ENCODE measurements at places on chromosomes 11 and 22.

DNA sequence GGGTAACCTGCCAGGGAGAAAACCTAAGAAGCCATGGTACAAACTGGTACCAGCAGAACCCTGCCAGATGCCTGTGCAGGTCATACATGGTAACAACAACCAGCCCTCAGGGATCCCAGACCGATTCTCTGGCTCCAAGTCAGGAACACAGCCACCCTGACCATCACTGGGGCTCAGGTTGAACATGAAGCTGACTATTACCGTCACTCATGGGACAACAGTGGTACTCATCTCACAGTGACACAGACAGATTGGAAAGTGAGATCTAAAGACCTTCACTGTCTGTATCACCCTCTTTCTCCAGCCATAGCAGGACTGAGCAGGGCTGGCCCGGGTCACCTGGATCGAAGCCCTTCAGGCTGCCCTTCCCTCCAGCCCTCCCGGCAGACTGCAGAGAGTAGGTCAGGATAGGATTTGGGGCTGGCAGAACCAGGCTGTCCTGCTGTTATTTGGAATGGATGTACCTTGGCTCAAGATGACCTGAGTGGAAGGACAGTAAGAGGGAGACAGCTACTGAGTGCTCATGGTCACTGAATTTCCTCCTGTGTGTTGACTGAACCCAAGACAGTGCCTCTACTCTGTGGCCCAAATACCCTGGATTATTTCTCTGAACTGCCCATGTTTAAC, 94.7 kb downstream of the GGTLC2 start:
- DNase-seq: no peak

DNA sequence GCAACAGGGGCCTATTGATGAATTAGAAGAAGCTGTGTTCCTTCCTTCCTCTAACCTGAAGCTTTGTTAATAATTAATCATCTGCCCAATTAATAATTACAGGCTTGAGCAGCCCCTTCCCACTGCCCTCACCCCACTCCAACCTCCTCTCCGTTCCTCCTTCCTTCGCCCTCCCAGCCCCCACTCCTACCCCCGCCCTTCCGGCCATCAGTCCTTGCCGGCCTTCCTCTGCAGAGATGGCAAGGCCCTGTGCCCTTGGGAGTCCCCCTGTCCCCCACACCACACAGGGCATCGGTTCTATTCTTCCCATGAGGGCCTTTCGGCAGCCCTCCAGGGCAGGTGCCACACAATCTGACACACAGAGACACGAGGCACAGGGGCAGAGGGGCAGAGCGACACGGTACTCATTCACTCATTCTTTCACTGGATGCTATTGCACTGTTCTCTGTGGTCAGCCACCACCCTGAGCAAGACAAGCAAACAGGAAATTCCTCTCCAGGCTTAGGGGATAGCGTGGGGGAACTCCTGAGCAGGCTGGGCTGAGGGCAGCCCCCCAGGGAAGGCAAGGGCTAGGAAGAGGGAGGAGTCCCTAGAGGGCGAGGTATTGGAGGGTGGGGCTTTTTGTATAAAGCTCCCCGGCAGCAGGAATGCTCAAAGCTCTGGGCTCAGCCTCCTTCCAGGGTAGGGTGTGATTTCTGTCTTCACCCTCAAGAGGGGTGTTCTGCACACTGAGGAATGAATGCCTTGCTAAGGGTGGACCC, 14.7 kb downstream of the MGAT3 start:
- peak; percentile 85 for DNase-seq

GRCh38 chr11:117459979-117460300, 132.3 kb downstream of the CEP164 start:
- no peak for DNase-seq

- peak; percentile 69 for DNase-seq
Measured at GRCh38 chr11:33045551-33046255, 6.3 kb downstream of the TCP11L1 start.

DNA sequence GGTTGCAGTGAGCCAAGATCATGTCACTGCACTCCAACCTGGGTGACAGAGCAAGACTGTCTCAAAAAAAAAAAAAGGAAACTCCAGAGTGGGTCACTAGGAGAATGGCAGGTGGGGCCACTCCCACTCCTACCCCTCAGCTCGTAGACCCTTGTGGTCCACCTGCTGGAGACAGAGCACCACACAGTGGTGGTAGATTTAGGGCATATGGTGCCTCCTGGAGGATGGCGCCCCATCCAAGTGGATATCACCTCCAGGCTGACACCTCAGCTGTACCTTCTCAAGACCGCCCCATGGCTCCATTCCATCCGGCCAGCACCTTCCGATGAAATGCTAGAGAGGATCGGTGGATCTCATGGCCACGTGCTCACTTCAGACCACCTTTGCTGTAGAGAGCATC, 6.2 kb downstream of the CYTH4 start:
- DNase-seq: no peak

DNA sequence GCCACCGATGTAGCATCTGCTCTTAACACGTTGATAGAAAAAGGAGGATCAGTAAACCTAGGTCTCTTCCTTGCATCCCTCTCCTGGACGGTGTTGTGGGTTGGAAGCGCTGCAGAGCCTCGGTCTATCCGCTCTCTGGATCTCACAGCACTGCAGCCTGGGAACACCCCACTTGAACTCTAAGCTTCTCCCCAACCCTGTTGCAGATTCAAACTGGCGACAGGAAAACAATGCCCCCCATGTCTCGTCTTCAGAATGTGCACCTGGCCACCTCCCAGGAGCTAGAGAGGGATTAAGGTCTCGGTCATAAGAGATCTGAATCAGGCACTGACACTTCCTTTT, 454 bp downstream of the TMEM218 start:
- peak; percentile 7 for DNase-seq

DNA sequence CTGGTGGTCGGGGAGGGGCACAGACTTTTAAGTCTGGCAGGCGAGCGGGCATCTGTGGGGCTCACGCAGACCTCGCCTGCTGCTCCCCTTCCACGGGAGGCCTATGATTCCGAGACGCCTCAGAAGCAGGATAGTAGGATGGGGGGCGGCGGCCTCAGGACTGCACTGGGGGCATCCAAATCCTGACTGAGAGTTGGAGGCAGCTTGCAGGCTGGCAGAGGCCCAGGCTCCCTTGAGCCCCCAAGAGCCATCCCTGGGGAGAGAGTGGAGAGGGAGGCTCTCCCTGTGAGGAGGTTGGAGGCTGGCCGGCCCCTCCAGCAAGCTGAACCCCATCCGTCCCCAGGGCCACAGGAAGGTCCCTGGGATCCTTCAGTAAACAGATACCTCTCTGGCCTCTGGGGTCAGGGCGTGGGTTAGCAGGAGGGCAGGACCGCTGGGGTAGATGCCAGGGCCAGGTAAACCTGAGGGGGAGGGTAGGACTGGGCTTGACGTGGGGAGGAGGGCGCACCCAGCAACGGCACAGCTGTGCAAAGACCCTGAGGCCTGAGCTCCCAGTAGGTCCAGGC, 33.3 kb downstream of the SBF1 start:
- no peak for DNase-seq

GRCh38 chr11:119729951-119730613, 1.1 kb upstream of the NECTIN1 start:
- peak; percentile 29 for DNase-seq

DNA sequence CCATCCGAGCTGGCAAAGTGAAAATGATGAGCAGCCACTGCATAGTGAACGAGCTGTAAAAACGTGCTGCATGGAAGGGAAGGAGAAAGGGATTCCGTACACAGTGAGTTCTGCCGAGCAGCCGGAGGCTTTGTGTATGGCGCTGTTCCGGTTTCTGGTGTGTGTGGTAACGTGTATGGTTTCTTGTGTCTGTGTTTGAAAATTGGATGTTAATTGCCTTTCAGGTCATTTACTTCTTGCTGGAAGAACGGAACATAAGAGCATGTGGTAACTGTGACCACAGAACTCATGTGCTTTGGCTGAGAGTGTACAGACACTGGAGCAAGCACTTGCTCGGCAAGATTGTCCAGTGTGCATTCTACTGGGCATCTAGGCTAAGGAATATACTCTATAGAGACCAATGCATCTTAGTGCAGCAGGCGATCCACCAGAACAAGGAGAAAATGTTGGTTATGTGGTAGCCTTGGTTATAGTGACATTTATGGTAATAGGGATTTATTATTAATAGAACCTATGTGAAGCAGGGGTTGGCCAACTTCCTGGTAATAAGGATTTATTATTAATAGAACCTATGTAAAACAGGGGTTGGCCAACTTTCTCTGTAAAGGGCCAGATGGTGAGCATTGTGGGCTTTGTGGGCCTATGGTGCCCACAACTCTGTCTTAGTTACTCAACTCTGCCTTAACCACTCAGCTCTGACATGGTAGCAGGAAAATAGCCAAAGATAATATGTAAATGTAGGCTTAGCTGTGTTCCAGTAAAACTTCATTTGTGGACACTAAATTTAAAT, 49.2 kb downstream of the GRAMD1B start:
- no peak for DNase-seq

DNA sequence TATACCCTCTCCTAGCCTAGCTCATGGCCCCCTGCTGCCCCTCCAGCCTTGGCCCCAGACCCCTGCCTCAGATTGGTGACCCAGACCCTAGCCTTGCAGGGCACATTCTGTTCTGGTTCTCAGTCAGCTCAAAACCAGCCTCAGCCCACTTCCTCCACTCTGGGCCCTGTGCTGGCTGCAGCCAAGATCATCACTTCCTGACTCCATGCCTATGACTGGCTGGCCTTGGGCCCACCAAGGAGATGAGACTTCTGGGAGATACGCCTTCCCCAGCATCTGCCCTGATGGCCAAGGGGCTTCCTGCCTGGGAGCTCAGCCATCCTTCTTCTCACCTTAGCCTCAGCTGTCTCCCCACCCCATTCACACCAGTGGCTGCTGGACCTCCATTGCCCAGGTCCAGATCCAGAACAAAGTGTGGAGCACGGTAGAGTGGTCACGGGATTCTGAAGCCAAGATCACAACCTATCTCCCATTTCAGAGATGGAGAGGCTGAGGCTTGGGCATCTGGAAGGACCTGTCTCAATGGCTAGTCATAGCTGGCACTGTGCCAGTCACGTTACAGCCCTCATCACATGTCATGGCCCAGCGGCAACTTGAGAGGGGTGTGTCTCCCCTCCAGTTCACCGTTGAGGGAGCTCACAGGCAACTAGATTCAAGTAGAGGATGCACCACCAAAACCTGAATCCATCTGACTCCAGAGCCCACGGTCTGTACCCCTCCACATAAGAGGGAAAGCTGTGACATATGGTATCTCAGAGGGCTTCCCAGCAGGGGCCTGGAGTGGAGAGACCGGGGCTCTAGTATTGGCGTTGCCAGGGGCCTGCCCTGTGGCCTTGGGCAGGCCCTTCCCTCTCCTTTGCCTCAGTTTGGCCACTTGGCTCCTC, 43.0 kb upstream of the KLHL35 start:
- DNase-seq: no peak

- DNase-seq: no peak
Measured at GRCh38 chr11:77630157-77630710, 7.4 kb downstream of the CLNS1A start.

DNA sequence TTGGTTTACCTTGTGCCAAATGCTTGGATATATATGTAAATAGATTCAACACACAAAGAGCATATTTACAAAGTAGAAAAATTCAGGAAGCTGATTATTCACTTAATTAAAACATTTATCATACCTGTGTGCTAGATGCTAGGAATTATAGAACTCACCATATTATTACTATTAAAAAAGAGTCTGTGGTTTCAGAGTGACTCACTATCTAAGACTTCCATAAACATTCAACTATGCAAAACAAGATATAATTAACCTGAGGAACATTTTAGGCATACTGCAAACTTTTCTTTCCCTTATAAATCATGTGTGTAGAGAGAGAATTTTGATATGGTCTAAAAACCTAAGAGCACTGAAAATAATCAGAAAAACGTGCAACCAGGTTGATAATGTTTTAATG, 27.3 kb downstream of the CTSC start:
- no peak for DNase-seq

GRCh38 chr11:118156531-118157185, 4.0 kb upstream of the SCN4B start:
- DNase-seq: peak; percentile 16

DNA sequence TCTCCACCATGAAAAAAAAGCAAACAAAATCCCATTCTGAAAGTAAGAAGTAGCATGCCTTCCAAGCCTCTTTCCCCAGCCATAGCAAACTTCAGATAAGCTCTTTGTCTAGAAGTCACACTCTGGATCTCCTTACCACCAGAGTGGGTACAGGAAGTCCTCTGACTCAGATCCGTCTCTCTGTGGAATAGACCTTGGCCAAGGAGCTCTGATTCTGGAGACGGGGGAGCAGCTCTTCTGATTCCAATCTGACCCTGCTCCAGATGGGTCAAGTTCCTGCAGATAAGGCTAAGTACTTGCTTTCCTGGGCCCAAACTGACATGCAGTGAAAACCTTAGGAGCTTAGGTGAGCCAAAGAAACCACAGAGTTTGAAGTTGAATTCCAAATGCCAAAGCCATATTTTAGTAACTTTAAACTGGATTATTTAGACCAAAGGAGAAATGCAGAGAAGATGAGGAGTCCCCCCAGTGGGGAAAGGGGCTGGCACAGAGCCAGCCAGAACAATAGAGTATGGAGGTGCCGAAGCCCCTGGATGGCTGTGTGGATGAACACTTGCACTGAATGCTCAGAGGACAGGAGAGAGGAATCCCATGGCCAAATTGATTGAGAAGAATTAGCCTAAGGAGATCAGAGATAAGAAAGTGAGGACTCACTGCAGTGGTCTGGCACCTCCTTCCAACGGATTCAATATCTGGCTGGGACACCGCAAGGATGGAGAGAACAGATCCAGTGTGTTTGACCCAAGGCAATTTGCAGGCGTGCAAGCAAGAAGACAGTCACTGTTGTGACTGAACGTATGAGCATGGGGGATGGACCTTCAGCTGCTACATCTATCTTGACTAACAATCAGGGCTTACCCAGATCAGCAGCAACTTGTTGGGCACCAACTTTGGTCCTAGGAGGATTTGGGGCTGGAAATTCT, 54.9 kb downstream of the ENDOD1 start:
- DNase-seq: no peak

GRCh38 chr22:23282089-23282501, 101.8 kb downstream of the BCR start:
- peak; percentile 93 for DNase-seq

GRCh38 chr11:74844072-74844471, 95.4 kb downstream of the RNF169 start:
- DNase-seq: no peak

- DNase-seq: no peak
Measured at GRCh38 chr11:93034031-93034722, 64.7 kb downstream of the MTNR1B start.

- no peak for DNase-seq
Measured at GRCh38 chr11:35792148-35792845, 129.7 kb downstream of the TRIM44 start.

All from Calu3 (cell line).